ENCODE measurements at places on chromosomes 13 and 19. TPM values are rescaled to one million over a fixed set of nuclear protein-coding genes. Genes with fewer than 3 reads are reported as not detected.

- H3K4me3 ChIP-seq: no peak overlapping the region
- H3K27me3 ChIP-seq: no peaks in the 10 kb centered on the region
- H3K36me3 ChIP-seq: no peaks in the 10 kb centered on the region
- H3K27ac ChIP-seq: no peak overlapping the region
- no peaks in the 10 kb centered on the region for H3K4me1 ChIP-seq
- no peak for DNase-seq
Measured at GRCh38 chr13:94702181-94703041, 9.9 kb downstream of the SOX21 start.

GRCh38 chr19:57560049-57560491 is 407 bp upstream of the ZNF550 start:
- peak; percentile 55 for DNase-seq
- H3K27ac ChIP-seq: peak overlapping the region; percentile 60
- peaks cover 21% of the 10 kb centered on the region for H3K36me3 ChIP-seq
- H3K27me3 ChIP-seq: no peaks in the 10 kb centered on the region
- H3K4me3 ChIP-seq: peak overlapping the region; percentile 96

DNA sequence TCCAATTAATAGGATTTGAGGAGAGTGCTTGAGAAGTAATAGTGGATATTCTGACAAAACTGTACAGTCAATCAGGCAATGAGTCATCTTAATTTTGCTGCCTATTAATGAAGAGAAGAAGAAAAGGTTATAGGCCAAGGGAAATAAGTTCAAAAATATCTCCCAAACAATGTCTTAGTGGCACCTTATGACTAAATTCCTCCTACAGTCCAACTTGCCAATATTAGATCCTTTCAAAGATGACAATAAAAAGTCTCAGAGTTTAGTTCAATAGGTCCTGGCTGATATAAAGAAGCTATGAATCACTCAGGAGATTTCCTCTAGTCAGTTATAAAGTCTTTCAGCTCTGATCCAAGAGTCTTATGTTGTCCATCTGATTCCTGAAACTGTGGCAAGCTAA is 27.9 kb downstream of the UGGT2 start:
- no peaks in the 10 kb centered on the region for H3K27me3 ChIP-seq
- H3K4me1 ChIP-seq: peaks cover 31% of the 10 kb centered on the region
- H3K36me3 ChIP-seq: no peaks in the 10 kb centered on the region
- peak; percentile 30 for DNase-seq
- no peak overlapping the region for H3K4me3 ChIP-seq

DNA sequence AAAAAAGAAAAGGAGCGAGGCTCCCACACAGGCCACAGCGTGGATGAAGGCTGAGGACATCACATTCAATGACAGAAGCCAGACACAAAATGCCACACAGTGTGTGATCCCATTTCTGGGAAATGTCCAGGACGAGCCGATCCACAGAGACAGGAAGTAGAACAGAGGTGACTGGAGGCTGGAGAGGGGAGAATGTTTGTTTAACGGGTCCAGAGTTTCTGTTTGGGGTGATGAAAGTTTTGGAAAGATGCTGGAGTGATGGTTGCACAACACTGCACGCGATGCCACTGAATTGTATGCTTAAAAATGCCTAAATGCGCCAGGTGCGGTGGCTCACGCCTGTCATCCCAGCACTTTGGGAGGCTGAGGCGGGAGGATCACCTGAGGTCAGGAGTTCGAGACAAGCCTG is 650 bp upstream of the FUT5 start:
- DNase-seq: no peak
- no peaks in the 10 kb centered on the region for H3K27me3 ChIP-seq
- no peak overlapping the region for H3K27ac ChIP-seq
- no peaks in the 10 kb centered on the region for H3K4me1 ChIP-seq
- H3K4me3 ChIP-seq: no peak overlapping the region
- H3K36me3 ChIP-seq: no peaks in the 10 kb centered on the region

GRCh38 chr19:52626915-52627314 is 11.2 kb downstream of the ZNF83 start:
- no peaks in the 10 kb centered on the region for H3K27me3 ChIP-seq
- H3K27ac ChIP-seq: no peak overlapping the region
- no peak overlapping the region for H3K4me3 ChIP-seq
- H3K4me1 ChIP-seq: no peaks in the 10 kb centered on the region

GRCh38 chr13:98478189-98479129 is 98.4 kb downstream of the STK24 start:
- no peak overlapping the region for H3K4me3 ChIP-seq
- peaks cover 42% of the 10 kb centered on the region for H3K4me1 ChIP-seq
- peaks cover 19% of the 10 kb centered on the region for H3K36me3 ChIP-seq

DNA sequence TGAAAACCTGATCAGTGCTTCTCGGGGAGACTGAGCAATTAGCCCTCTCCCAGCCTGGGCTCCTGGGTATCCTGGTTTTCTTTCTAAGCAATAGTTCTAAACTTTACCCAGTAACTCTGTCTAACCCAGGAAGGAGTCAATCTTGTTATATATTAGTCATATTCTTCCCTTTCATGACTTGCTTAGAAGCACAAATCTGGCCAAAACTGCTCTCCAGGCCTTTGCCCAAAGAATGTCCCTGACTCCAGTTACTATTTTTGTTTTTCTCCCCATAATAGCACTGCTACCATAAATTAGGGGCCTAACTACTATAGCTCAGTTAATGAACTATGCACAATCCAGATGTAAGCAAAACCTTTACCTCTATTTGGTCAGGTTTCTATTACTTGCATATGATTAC is 355.8 kb upstream of the HTR2A start:
- H3K27ac ChIP-seq: no peak overlapping the region
- DNase-seq: no peak
- peaks cover 39% of the 10 kb centered on the region for H3K4me1 ChIP-seq
- H3K27me3 ChIP-seq: no peaks in the 10 kb centered on the region
- no peaks in the 10 kb centered on the region for H3K36me3 ChIP-seq

DNA sequence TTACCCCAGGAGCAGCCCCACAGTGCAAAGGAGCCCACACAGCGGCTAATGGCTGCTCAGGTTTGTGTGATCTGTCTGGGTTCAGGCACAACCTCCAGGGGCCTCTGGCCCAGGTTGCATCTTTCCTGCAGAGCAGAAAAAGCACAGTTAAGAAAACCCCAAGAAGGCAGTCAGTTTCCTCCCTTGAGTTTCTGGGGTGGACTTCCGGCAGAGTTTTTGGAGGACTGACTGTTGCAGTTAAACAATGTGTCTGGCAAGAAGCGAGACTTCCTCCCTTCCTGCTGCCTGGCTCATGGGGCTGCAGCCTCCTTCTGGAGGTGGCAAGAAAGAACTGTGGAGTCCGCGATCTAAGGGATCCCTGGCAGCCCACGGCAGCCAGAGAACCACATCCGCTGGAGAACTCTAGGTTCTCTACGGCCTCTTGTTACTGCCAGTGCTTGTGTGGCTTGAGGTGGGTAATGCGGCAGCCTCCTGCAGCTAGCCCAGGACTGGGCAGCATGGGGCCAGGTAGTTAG is 114.4 kb downstream of the ZDHHC20 start:
- H3K4me1 ChIP-seq: no peaks in the 10 kb centered on the region
- H3K4me3 ChIP-seq: no peak overlapping the region
- no peak overlapping the region for H3K27ac ChIP-seq
- DNase-seq: no peak
- no peaks in the 10 kb centered on the region for H3K27me3 ChIP-seq

DNA sequence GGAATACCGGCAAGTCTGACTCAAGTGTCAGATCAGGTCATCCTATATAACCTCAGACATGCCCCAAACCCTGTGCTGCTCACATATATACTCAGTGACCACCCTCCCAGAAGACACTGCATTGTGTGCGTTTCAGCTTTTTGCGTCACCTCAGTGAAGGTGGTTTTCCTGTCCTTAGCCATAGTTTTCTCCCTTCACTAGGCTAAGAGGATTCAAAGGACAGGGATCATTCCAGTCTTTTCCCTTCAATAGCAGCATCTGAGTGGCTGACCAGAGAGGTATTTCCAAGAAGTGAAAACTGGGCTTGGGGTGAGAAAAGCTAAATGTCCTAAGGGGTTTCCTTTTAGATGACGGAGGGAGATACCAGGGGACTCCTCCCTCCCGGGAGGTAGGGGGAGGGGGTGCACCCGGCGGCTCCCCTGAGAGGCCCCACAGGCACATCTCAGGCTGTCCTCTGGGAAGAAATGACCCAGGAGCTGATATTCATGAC is 12.7 kb upstream of the OR10H1 start:
- no peak for DNase-seq
- no peak overlapping the region for H3K4me3 ChIP-seq
- H3K4me1 ChIP-seq: peaks cover 9% of the 10 kb centered on the region
- no peaks in the 10 kb centered on the region for H3K36me3 ChIP-seq
- H3K27ac ChIP-seq: no peak overlapping the region
- no peaks in the 10 kb centered on the region for H3K27me3 ChIP-seq

GRCh38 chr19:19409631-19410030 is 4.2 kb downstream of the GATAD2A start:
- peaks cover 32% of the 10 kb centered on the region for H3K4me1 ChIP-seq
- no peaks in the 10 kb centered on the region for H3K27me3 ChIP-seq
- no peaks in the 10 kb centered on the region for H3K36me3 ChIP-seq
- peak overlapping the region; percentile 25 for H3K4me3 ChIP-seq
- H3K27ac ChIP-seq: no peak overlapping the region

GRCh38 chr13:97945792-97946419 is 7.6 kb upstream of the IPO5 start:
- no peaks in the 10 kb centered on the region for H3K27me3 ChIP-seq
- H3K4me1 ChIP-seq: peaks cover 60% of the 10 kb centered on the region
- H3K27ac ChIP-seq: peak overlapping the region; percentile 98
- H3K36me3 ChIP-seq: no peaks in the 10 kb centered on the region
- DNase-seq: peak; percentile 43
- no peak overlapping the region for H3K4me3 ChIP-seq

DNA sequence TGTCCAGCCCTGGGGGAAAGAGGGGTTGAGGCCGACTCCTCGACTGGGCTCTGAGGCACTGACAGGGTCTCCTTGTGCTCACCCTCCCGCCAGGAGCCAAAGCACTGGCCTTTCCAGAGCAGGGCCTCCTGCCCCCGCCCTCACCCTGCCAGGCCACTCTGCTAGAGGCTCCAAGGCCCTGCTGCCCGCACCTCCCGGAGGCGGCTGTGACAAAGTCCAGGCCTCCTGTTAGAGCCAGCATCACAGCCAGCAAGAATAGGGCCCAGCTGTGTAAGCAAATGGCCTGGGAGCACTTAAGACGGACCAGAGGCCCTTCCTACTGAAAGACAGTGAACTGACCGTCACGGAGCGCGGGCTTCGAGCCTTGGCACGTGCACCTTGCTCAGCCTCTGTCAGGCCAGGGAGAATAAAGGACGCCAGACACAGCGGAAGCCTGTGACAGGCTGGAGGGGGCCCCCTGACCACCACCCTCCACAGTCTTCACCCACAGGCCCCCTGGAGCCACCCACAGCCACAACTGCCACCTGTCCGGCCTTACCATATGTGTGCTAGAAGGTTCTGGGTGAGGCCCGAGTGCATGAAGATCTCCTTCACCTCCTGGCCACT is 50.9 kb downstream of the EPS15L1 start:
- no peak overlapping the region for H3K27ac ChIP-seq
- no peaks in the 10 kb centered on the region for H3K27me3 ChIP-seq
- peaks cover 41% of the 10 kb centered on the region for H3K36me3 ChIP-seq
- H3K4me1 ChIP-seq: no peaks in the 10 kb centered on the region
- no peak overlapping the region for H3K4me3 ChIP-seq

DNA sequence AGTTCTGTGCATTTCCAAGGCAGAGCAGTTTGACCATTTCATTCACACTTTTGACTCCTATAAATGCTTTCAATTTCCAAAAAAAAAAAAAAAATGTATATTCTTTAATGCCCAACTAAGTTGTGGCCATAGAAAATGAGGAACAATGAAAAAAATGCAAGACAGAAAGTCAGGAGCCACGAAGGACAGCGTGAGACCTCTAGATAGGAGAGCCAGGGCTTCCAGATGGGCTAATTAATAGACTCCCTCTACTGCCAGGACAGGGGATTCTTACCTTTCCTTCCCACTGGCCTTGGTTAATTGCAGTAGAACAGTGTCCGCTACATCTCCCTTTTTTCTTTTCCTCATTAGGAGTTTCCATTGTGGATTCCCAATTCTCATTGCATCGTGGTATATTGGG is 8.6 kb downstream of the FPR3 start:
- no peaks in the 10 kb centered on the region for H3K27me3 ChIP-seq
- DNase-seq: no peak
- H3K4me3 ChIP-seq: no peak overlapping the region
- H3K27ac ChIP-seq: no peak overlapping the region
- H3K4me1 ChIP-seq: peaks cover 54% of the 10 kb centered on the region

GRCh38 chr19:32022044-32022640 is 323.3 kb upstream of the ZNF507 start:
- no peaks in the 10 kb centered on the region for H3K36me3 ChIP-seq
- no peak overlapping the region for H3K27ac ChIP-seq
- H3K4me1 ChIP-seq: no peaks in the 10 kb centered on the region
- H3K4me3 ChIP-seq: no peak overlapping the region
- H3K27me3 ChIP-seq: no peaks in the 10 kb centered on the region
- no peak for DNase-seq

DNA sequence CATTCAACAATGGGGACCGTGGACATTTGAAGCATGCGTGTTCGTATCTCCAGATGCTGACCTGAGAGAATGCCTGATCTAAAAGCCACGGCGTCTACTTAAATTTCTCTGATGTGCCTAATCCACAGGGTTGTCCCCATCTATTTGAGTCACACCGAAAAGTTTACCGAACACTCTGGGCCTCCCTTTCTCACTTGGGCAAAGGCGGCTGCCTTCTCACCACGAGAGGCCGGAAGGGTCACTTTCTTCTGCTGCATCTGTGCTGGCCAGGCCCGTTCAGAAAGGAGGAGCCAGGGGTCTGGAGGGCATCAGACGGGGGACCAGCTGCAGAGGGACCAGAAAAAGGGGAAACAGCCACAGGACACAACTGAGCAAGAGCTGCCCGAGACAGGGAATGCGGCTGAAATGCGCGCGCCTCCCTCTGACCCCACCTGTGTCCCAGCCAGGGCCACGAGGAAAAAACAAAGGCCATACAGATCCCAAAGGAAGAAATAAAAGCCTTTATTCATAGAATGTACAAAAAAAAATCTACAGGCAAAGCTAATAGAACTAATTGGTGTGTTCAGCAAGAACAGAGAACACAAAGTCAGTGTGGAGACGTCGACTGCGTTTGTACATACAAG is 71.3 kb upstream of the C13orf46 start:
- no peaks in the 10 kb centered on the region for H3K27me3 ChIP-seq
- no peak overlapping the region for H3K4me3 ChIP-seq
- no peaks in the 10 kb centered on the region for H3K4me1 ChIP-seq
- no peaks in the 10 kb centered on the region for H3K36me3 ChIP-seq
- no peak for DNase-seq

- no peak overlapping the region for H3K27ac ChIP-seq
- H3K27me3 ChIP-seq: no peaks in the 10 kb centered on the region
- H3K4me1 ChIP-seq: no peaks in the 10 kb centered on the region
- no peak for DNase-seq
- H3K36me3 ChIP-seq: no peaks in the 10 kb centered on the region
Measured at GRCh38 chr13:104065328-104065727, 999.1 kb upstream of the SLC10A2 start.

DNA sequence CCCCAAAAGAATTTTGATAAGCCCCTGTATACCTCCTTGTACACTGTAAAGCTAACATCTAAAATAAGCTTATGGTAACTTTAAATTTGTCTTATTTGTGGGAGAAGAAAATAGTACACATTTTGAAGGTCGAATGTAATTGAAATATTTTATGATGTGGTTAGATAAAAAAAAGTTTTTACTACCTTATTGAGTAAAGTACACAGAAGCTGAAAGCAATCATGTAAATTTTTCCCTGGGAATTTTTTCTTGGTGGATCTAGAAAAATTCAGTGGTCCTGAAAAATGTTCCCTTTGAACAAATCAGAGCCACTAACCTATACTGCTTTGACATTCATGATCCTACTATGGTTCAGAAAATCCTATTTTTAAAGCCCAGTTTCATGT is 46.9 kb downstream of the SIPA1L3 start:
- peaks cover 3% of the 10 kb centered on the region for H3K36me3 ChIP-seq

ITGBL1 gene
- total RNA-seq: 37.1 TPM

DLL3 gene
- 7.2 TPM for total RNA-seq

ABCA7 gene
- 27.3 TPM for total RNA-seq

EVI5L gene
- total RNA-seq: 42.4 TPM

GNA15 gene
- not detected for total RNA-seq

PSG2 gene
- total RNA-seq: not detected

KLHL26 gene
- 12.7 TPM for total RNA-seq
